HS-27A (cell line): ENCODE measurements at places on chromosomes 1 and 21.

DNA sequence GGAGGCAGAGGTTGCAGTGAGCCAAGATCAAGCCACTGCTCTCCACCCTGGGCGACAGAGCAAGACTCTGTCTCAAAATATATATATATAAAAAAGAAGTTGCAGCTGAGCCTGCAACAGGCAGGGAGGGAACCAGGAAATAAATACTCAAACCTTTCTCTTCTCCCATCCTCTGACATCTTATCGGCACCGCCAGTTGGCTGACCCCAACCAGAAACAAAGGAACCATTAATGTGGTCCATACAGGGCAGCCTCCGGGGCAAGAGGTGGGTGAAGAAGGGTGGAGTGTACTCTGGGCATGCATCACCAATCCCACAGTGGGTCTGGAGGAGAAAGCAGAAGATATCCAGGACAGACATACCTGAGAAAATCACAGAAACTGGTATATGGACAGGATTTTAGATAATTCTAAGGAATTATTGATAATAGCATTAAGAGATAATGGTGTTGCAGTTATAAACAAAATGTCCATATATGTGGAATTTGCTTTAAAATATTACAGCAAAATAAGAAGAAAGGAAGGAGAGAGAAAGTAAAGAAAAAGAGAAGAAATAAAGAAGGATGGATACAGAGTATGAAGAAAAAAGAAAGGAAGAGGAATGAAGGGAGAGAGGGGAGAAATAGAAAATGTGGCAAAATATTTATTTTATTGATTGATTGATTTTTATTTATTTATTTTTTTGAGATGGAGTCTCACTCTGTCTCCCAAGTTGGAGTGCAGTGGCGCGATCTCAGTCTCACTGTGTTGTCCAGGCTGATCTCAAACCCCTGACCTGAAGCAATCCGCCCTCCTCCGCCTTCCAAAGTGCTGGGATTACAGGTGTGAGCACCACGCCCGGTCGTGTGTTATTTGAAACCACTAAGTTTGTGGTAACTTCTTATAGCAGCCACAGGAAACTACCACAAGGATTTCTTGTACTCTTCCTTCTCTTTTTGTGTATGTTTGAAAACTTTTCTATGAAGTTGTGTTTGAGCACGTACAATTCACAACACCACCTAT lies 4.1 kb upstream of the PTAFR start:
- DNase-seq, result no peak

GRCh38 chr21:41536076-41536826 lies 28.3 kb upstream of the TMPRSS2 start:
- DNase-seq, result no peak

DNA sequence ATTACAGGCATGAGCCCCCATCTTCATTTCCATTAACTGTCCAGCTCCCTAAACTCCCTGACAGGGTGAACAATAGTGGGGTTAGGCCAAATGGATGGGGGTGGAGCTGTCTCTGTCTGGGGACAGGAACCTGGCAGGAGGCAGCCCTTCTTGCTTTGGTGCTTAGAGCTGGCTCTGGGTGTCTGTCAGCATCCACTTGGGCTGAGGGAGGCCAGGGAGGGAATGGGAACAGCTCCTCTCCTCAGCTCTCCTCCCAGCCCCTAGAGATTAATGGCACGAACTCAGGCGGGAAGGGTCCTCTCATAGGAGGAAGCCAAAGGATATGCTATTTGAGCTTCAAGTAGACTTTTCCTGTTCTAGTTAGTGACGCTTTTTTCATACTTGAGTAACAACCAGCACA lies 11.1 kb upstream of the ETV3L start:
- no peak for DNase-seq

- DNase-seq, result no peak
Measured at GRCh38 chr1:17903386-17903785, 148.3 kb downstream of the ACTL8 start.
